Umbilical cord (tissue), 2 donors: ENCODE measurements at places on chromosomes 3 and 15.

GRCh38 chr15:97717806-97718205 is 242.7 kb upstream of the ARRDC4 start:
- no peak for DNase-seq

DNA sequence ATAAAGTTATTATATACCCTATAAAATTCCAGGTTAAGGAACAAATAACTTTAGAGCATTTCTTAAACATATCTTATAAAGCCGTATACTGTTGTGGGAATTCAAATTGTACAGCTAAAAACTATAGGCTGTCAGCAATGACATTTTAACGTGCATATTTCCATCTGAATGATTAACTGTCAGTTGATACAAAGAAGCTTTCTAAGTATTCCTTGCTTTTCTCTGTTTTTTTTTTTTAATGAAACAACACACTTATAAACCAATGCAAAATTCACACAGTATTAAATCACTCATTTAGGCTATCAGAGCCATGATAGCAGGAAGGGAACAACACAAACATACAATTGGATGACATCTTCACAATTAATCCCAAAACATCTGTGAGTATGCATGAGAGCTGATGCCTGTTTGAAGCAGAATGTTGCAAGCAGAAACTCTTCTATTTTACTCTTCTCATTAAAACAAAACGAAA is 61.9 kb downstream of the CTDSPL start:
- no peak for DNase-seq

- peak; percentile 79 for DNase-seq
Measured at GRCh38 chr3:156509189-156510174, 45.4 kb downstream of the SSR3 start.

GRCh38 chr15:80026754-80027153 is 32.7 kb upstream of the ZFAND6 start:
- DNase-seq: no peak

DNA sequence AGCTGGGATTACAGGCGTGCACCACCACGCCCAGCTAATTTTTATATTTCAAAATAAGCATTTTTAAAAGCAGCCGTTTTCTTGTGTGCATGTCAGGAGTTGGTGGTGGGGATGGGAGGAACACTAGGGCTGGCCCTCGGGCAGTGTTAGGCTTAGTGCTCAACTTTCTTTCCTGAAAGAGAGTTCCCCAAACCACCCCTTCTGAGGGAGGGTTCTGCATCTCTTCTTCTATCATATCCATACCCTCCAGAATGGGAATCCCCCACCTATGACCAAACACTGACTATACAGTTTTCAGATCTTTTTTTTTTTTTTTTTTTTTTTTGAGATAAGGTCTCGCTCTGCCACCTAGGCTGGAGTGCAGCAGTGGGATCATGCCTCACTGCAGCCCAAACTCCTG is 12.5 kb downstream of the PFKFB4 start:
- no peak for DNase-seq

DNA sequence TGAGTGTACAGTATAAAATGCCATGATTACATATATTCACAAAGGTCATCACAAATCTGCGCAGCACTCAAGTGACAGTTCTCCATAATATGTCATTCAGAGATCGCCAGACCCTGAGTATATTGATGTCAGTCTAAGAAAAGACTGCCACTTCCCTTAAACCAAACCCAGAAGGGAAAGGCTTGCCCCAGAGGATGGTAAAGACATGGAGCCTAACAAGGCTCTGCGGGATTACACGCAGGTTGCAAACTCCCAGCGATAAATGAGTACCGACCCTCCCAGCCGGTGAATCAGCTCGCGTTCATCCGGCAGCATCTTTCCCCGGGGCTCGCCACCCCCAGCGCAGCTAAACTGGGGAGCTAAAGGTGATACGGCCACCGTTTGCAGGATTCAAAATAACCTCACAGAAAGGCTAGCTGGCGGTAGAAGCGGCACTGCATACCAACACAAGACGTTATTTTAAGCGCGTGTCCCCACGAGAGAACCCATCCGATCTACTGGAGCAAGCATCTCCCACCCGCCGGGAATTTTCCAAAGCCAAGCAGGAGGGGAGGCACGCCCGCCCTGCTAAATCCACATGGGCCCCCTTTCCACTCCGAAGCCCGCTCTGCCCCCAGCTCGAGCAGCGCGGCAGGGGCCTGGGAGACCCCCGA is 643 bp downstream of the MYO5A start:
- peak; percentile 20 for DNase-seq

- peak; percentile 19 for DNase-seq
Measured at GRCh38 chr15:98154863-98155262, 194.4 kb downstream of the ARRDC4 start.

DNA sequence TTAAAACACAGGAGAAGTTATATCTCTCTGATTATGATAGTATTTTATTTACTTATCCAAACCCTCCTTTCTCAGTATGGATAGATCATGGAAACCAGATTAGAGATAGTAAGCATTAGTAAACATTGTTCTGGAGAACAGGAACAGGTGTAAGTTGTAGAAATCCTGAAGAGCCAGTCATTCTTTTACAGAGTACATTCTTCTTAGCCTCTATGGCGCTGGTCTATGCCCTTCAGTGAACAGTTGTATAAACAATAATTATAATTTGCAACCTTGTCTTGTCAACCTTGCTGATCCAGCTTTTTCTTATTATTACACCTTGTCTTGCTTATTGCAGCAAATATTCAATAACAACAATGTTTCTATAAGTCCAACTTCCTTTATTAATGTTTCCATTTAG is 47.4 kb downstream of the SLC15A2 start:
- DNase-seq: no peak

- DNase-seq: no peak
Measured at GRCh38 chr15:62648954-62649353, 393.6 kb upstream of the TPM1 start.

DNA sequence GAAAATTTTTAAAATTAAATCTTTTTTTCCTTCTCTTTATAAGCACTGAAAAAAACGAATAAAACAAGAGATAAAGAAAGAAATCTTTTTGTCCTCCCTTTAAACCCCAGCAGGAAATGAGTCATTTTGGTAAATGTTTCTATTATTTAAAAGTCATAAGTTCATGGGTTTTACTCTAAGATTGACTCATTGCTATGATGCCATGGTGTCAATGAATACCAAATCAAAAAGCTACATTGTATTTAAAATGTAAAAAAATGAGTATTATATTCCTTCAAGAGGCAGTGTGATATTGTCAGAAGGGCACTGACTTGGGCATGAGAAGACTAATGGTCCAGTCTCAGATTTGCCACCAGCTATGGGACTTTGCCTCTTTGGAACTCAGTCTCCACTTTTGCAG is 303.4 kb upstream of the DNAJC19 start:
- no peak for DNase-seq

DNA sequence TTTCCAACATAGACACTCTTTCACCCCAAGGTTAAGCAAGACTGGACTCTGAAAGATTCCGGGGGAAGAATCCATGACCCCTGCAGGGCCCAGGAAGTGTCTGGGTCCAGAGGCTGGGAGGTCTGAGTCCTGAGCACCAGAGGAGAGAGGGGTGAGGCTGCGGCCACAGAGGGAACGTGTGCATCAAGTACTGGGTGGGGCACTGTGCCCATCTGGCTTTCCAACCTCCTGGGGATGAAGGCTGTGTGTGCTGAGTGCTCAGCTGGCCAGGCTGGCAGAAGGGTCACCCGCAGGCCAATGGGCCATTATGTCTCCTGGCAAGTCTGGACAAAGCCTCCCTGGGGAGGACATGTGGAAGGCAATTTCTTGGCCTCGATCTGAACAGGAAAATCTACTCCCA is 3.3 kb downstream of the CHRNA3 start:
- DNase-seq: no peak

GRCh38 chr3:32871273-32871672 is 53.5 kb downstream of the TRIM71 start:
- no peak for DNase-seq

DNA sequence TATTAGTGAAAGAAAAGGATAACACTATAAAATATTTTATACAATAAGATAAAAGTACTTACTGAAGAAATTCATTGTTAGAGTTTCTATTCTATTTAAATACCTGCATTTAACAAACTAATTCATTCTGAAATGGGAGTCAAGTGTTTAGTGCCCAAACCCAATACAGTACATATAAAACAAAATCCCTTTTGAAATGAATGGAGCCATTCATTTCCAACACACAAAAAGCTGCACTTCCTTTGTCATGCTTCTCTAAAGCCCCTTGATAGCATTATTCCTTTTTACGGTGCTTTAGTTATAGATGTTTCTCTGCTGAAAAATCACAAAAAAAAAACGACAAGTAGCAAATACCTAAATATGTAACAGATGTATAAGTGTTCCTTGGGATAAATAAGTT is 596.3 kb downstream of the ZIC1 start:
- DNase-seq: no peak

DNA sequence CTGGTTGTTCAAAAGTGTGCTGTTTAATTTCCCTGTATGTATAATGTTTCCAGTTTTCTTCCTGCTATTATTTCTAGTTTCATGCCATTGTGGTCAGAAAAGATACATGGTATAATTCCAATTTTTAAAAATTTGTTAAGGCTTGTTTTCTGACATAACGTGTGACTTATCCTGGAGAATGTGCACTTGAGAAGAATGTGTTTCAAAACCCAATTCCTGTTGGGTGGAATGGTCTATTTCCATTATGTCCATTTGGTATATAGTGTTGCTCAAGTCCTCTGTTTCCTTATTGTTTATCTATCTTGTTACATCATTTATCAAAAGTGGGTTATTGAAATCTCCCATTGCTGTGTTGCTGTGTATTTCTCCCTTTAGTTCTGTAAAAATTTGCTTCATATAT is 215.4 kb downstream of the GREM1 start:
- DNase-seq: no peak

DNA sequence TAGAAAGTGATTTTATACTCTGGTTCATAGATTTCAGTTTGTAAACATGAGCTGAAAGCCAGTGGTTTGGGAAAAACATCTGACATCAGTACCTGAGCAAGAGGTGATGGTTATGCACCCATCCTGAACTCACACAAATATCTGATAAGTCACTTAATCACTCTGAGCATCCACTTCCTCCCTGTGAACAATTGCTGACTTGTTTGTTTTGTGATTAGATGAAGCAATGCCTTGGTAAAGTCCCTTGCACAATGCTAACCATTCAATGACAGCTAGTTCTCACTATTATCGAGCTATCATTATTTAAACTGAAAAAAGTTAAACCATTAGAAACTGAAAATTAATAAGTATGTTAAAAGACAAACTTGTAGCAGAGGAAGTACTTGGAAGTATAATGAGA is 303.0 kb downstream of the PLOD2 start:
- DNase-seq: no peak

- peak; percentile 68 for DNase-seq
Measured at GRCh38 chr15:62112616-62113593, 46.1 kb downstream of the C2CD4A start.

DNA sequence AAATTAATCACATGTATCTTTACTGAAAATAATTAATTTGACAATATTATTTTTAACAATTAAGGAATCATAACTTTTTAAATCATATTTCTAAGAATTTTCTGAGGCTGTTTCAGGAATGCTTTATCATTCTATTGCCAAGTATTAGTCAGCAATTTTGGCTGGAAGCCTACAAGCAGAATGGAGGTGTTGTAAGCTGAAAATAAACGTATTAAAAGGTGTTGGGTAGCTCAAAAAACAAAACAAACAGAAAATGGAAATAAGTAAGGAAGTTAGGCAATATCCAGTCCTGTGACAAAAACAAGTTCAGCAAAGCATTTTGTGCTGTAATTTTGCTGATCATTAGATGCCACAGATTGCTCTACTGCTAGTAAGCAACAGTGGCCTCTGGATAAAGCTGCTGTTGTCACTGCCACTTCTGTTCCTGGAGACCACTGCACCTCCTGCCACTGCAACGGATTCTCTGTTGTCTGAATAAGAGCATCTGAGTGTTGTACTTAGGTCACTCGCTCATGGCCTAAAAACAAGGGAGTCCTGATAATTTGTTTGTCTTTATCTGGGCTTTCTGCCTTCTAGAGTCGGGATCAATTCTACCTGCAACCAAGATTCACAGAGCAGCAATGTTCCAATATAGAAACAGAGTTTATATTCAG is 63.5 kb upstream of the SLITRK3 start:
- DNase-seq: peak; percentile 13

DNA sequence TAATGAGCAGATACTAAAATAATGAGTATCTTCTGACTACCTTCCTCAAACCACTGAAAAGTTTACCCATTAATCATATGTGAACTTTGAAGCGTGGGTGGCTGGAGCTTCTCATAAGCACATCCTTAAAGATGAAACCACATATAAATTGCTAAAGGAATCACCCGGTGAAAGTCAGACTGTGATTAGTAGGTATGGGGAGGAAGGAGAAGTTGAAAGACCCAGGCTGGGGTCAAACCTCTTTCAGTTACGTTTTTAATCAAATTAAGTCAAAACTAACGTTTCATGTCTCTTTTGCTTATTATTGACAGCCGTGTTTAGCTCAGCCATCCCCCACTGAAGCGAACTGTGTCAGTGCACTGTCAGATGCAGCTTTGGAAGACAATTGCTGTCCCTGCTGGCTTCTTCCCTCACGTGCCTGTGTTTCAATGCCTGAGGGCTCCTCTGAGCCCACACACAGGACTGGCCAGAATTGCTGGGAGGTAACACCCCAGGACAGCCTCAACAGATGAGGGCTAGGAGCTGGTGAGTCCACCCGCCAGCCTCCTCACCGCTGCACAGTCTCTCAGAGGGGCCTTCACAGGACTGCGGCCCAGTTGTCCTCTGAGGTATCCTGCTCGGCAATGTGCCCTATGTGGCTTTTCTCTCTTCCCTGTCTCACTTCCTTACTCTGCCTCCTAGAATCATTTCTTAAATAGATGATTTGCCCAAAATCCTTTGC is 29.3 kb upstream of the SH3BP5 start:
- no peak for DNase-seq

GRCh38 chr15:36133742-36134141 is 445.7 kb upstream of the CDIN1 start:
- peak; percentile 5 for DNase-seq

- no peak for DNase-seq
Measured at GRCh38 chr3:81749265-81749664, 12.2 kb downstream of the GBE1 start.

DNA sequence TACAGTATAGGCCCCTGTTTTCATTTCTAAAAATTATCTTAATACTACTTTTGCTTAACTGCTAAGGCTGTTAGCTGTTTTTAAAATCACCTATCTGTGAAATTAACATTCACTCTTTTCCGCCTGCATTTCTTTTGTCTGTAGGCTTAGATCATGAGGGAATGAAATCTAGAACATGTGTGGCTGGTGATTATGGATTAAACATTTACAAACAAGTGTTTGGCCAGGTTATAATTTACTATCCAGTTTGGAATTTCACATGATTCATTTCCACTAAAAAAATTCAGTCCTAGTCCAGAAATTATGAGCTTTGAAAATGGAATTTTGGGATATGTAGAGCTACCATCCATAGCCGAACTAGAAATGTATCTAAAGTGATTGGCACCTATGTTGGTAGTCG is 39.1 kb downstream of the GOLM2 start:
- no peak for DNase-seq

DNA sequence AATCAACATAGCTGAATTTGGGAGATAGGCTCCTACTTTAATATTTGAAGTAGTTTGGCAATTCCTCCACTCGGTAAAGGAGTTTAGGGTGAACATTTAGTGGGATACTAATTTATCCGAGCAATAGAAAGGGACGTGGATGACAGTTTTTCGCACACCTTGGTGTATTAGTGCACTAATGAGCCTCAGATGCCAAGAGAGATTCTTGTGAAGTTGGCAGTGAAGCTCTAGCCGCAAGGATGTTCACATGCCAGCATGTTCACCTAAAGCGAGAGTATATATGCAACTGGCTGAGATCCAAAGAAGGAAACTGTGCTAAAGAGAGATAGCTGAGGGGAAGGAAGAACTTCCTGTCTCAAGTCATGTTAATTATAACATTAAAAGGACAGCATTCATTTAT is 58.5 kb downstream of the TGFBR2 start:
- DNase-seq: no peak
